NCI-H1092 treated with DMSO at 0.1 percent for 48 hours (cell line): ENCODE measurements at places on chromosomes 12 and 14.

GRCh38 chr14:60327447-60328331, 78.7 kb downstream of the PPM1A start:
- peak; percentile 88 for DNase-seq

GRCh38 chr12:66275040-66275439, 27.3 kb upstream of the HELB start:
- DNase-seq = no peak

- no peak for DNase-seq
These were observed 8.4 kb downstream of the PAPLN start for GRCh38 chr14:73245480-73246325.

- DNase-seq = no peak
These were observed 34.6 kb downstream of the EP400 start for GRCh38 chr12:131984334-131984733.

DNA sequence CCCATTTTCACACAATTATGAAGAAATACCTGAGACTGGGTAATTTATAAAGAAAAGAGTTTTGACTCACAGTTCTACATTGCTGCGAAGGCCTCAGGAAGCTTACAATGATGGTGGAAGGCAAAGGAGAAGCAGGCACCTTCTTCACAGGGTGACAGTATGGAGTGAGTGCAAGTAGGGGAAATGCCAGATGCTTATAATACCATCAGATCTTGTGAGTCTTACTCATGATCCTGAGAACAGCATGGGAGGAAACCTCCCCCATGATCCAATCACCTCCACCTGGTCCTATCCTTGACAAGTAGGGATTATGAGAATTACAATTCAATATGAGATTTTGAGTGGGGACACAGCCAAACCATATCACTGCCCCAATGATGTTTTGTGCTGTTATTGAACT, 189.3 kb upstream of the CRY1 start:
- DNase-seq = no peak

DNA sequence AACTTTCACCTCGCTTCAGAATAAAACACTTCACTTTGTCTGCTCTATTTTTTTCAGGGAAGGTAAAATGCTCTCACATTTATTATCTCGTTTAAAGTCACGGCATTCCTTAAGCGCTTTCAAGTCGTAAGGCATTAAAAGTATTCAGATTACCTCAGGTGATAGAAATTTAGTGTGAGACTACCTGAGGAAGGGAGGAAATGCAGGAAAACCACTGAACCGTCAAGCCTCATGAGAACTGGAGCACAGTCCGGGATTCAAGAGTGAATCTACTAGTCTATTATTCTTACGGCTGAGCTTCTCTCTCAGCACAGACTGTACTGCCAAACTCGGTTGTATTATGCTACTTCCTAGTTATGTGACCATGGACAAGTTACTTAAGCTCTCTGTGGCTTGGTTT, 8.3 kb upstream of the PPFIBP1 start:
- no peak for DNase-seq

GRCh38 chr12:34526946-34527345, 504.6 kb downstream of the ALG10 start:
- no peak for DNase-seq

DNA sequence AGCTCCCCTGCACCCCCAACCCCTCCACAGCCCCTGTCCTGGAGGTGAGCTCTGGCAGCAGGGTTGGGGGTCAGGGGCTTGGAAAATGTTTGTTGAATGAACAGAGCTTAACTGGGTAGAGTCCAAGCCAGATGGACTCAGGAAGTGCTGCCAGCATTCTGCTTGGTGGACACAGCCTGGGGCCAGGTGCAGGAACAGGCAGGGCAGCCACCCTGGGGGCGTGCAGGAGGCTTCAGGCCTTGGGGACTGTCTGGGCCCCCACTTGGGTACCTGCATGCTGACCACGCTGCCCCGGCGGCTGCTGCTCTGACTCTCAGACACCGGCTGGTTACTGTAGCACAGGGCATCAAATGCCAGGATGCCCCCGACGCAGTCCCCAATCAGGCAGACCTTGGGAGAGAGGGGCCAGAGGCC, 15.7 kb downstream of the ARL6IP4 start:
- no peak for DNase-seq

GRCh38 chr14:32224737-32225377, 21.8 kb upstream of the RNU6-8 start:
- DNase-seq = no peak

DNA sequence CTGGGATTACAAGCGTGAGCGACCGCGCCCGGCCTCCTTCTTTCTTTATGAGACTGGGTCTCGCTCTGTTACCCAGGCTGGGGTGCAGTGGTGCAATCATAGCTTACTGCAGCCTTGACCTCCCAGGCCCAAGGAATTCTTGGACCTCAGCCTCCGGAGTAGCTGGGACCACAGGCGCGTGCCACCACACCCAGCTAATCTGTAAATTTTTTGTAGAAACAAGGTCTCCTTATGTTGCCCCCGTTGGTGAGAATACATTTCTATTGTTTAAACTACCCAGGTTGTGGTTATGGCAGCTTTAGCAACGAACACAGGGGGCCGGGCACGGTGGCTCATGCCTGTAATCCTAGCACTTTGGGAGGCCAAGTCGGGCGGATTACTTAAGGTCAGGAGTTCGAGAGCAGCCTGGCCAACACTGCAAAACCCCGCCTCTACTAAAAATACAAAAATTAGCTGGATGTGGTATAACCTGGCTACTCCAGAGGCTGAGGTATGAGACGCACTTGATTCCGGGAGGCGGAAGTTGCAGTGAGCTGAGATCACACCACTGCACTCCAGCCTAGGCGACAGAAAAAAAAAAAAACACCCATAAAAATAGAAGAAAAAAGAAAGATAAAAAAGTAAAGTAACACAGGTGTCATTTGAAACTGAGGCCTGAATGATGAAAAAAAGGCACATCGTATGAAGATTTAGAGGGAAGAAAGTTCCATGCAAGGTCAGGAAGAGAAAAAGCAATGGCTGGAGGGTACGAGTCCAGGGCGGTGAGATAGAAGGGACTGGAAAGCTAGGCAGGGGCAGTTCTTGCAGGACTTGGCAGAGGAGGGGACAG, 977 bp upstream of the TMEM120B start:
- DNase-seq = no peak

DNA sequence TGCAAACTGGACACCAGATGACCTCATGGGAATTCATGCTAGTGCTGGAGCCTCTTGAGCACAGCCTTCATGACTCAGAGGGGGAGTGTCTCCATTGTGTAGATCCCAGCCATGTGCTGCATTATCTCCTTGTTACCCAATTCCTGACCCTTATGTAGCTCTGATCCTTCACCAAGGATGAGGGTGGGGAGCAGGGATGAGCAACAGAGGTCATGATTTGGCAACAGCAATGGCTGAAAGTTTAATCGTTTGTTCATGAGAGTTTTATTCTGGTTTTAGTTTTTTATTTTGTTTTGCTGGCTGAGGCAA, 9.5 kb upstream of the BDKRB1 start:
- DNase-seq = no peak

DNA sequence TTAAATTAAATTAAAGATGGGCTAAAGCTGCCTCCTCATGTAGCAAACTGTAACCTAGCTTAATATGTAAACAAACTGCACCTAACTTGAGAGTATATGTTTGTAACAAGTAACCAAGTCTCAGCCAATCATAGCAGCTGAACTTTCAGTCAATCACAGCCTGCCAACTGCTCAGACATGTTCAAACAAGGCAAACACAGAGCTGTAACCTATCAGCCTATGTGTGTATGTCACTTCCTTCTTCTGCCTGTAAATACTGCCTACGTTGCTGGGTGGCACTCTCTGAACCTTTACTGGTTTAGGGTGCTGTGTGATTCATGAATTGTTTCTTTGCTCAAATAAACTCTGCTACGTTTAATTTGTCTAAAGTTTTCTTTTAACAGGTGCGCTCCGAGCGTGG, 2.9 kb downstream of the SERPINA6 start:
- DNase-seq = no peak

GRCh38 chr14:49691031-49691430, 1.9 kb upstream of the KLHDC1 start:
- no peak for DNase-seq
